ENCODE measurements at places on chromosomes 7 and 10.

DNA sequence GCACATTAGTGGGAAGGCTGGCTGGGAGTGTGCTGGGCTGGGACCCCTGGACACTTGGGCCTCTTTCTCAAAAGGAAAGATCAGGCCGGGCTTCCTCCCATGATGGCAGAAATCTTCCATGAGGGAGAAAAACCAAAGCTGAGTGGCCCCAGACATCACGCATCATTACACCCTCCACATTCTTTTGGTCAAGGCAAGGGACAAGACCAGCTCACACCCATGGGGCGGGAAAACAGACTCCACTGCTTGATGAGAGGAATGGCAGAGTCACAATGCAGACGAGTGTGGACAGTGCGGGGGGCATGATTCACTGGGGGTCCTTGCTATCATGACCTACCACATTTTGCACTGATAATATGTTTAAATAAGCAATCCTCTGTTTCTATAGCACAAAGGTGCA lies 73.3 kb downstream of the CREB3L2 start:
- DNase-seq, result no peak

GRCh38 chr7:87107949-87108776 lies 44.1 kb upstream of the DMTF1 start:
- DNase-seq, result no peak

DNA sequence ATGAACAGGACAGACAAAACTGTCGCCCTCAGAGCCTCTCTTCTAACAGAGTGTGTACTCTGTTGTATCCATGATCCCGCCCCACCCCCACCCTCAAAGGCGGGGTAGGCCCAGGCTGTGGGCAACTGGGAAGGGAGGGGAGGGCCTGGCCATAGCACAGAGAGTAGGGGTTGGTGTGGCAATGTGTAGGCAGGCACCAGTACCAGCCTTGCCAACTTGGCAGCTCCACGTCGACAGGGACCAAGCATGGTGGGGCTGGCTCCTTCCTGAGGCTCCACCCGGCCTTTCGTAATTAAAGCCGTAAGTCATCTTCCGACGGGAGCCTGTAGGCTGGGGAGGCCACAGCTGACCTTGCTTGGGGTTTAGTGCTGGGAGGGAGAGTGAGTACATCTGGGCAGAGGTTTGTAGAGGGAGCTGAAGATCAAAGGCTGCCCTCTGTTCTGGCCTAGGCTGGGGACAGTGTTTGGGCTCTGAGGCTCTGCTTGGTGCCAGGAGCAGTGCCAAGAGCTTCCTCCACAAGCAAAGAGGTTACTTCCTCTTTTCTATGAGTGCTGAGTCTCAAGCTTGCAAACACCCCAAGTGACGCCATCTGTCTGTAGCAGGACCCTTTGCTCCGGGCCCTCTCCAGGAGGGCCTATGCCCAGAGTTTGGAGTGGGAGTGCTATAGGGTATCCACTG lies 121.6 kb downstream of the C10orf105 start:
- no peak for DNase-seq

- no peak for DNase-seq
Observed at GRCh38 chr7:139568346-139568675, 44.8 kb downstream of the CLEC2L start.

DNA sequence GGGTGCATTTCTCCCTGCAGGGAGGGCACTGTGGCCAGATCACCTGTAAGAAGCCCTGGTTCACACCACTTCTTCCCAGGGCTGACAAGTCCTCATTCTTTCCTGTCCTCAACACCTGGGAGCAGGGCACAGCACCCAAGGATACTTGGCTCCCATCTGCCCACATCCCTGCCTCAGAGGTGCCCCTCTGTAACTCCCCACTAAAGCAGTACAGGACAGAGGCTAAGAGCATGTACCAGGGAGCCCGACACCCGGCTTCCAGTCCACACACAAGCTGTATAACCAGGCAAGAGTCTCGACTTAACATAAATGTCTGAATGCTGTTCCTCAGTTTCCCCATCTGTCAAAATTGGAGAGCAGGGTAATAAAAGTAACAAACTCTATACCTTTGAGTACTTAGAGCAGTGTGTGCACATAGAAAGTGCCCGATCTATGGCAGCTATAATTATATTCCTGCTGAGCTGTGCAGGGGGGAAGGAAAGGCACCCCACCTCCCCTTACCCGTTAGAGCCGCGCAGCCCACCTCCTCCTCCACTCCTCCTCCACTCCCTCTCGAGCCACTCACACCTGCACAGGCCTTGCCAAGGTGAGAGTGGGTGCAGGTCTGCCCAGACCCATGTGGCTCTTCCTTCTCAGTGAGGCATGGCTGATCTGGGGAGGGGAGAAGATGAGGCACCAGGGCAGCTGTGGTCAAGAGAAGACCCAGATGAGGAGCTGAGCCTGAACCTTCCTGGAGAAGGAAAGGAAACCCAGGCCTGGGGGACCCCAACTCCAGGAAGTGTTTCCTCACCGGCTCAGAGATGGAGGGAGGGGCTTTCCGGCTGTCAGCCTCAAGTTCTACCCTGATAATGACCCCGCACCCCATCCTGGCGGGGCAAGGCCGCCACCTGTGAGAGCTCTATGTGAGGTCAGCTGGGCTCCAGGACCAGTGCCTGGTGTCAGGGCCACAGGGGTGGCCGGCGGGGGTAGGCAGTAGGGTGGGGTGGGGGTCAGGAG lies 22.6 kb downstream of the PODXL start:
- DNase-seq, result no peak

DNA sequence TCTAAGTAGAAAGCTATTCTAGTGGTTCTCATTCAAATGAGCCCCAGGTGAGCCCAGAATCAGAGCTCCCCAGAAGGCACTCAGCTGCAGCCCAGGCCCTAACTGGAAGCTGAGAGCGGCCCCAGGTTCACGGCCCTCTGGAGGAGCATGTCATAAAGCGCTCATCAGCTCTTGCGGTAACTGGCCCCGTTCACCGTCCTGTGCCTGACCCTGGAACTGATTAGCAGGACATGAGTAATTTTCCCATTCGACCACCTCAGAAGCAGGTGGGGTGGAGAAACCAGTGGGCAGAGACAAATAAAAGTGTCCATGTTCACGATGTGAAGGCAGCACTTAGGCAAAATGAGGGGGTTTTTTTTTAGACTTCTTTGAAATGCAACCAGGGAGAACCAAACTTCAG lies 136.1 kb upstream of the LYZL2 start:
- DNase-seq, result no peak

DNA sequence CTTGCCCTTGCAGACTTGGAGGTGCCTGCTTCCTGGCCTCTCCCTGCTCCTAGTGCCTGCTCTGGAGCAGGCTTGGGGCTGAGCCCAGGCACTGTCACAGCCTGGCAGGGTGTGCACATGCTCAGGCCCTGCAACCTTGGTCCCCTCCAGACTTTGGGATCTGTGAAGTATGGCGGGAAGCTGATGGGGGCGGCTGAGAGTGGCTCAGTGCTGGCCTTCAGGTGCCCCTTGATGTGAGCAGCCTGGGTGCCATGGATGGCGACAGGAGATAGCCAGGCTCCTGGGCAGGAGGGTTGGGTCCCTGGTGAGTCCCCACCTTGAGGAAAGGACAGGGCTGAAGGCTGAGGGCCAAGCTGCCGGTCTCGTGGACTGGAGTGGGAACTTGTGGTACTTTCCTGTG lies 700.4 kb upstream of the KCND2 start:
- DNase-seq, result no peak

GRCh38 chr10:128178302-128178958 lies 52.2 kb upstream of the MKI67 start:
- DNase-seq, result no peak

GRCh38 chr7:6589829-6590644 lies at the start of gene INTS15:
INTS15 (plus strand) TSS chr7:6590021; CDS start chr7:6590284, 263 bp downstream.
- DNase-seq, result peak; percentile 53

DNA sequence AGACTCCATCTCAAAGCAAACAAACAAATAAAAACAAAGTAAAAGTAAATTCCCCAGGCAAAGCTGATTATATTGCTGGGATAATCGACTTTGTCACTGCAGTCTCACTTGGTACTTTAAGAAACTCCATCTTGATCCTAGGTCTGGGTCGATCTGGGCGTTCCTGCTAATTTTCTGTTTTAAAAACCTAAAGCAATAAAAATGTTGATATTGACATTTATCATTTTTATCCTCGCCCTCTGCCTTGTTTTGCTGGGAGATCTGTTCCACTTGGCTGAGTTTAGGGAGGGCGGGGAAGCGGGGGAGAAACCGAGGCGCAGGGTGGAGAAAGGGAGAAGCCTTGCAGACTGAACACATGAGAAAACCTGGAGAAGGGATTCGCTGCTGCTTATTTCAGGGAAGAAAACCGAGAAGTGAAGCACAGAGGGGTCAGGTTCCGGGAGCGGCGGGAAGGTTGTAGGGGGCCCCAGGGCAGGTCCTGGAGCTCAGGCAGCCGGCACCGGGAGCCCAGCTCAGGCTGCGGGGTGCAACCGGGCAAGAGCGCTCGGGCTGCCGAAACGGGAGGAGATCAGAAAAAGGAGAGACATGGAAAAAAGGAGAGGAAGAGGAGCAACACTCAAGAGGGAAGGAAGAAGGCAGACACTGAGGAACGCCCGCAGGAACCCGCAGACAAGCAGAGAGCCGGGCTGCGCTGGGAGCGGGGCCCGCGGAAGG lies 27.3 kb upstream of the KMT2C start:
- DNase-seq, result no peak

- DNase-seq, result no peak
Observed at GRCh38 chr10:71812913-71813590, 38.0 kb downstream of the PSAP start.

DNA sequence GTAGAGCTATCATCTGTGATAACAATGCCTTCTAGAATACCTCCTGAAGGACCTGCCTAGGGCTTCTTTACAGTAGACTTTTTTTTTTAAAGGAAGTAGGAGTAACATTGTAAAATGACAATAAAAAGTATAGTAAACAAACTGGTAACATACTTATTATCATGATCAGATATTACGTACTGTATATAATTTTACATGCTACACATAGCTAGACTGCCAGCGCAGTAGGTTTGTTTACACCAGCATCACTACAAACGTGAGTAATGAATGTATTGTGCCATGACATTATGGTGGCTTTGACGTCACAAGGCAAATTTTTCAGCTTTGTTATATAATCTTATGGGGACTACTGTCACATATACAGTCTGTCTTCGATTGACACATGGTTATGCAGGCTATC lies 15.4 kb upstream of the ZRANB1 start:
- no peak for DNase-seq

GRCh38 chr7:158646766-158647474 lies 57.7 kb downstream of the NCAPG2 start:
- DNase-seq, result no peak

DNA sequence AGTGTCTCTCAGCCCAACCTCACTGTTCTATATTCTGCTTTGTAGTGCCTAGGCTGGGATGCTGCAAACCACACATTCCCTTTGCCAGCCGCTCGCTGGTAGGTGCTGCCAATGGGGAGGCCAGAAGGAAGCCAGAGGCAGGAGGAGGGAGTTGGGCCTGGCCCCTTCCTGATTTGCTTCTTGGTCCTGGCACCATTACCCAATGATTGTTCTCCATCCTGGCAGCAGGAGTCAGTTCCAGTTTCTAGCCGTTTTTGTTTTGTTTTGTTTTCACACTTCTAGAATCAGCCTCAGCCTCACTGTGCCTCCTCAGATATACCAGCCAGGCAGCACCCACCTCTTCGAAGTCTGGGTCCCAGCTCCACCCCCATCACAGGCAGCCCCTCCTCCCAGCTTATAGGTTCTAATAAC lies 27.4 kb upstream of the LOXL4 start:
- DNase-seq, result no peak

DNA sequence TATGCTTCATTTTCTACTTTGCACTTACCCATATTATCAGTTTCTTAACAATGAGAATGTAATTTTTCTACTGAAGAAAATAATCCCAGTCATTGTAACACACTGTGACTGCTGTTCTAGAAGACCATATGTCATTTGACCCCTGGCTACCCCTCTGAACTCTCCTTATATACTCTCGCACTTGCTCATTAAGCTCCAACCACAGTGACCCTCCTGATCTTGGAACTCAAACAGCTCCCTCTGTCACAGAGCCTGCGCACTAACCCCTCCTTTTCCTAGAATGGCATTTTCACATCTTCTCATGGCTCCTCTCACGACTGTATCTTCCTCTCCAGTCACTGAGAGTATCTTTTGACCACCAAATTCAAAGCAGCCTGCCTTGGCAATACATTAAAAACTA lies 169.7 kb downstream of the CACNA2D1 start:
- DNase-seq, result no peak

- DNase-seq, result no peak
Observed at GRCh38 chr10:105187243-105187642, 546.2 kb downstream of the SORCS3 start.

DNA sequence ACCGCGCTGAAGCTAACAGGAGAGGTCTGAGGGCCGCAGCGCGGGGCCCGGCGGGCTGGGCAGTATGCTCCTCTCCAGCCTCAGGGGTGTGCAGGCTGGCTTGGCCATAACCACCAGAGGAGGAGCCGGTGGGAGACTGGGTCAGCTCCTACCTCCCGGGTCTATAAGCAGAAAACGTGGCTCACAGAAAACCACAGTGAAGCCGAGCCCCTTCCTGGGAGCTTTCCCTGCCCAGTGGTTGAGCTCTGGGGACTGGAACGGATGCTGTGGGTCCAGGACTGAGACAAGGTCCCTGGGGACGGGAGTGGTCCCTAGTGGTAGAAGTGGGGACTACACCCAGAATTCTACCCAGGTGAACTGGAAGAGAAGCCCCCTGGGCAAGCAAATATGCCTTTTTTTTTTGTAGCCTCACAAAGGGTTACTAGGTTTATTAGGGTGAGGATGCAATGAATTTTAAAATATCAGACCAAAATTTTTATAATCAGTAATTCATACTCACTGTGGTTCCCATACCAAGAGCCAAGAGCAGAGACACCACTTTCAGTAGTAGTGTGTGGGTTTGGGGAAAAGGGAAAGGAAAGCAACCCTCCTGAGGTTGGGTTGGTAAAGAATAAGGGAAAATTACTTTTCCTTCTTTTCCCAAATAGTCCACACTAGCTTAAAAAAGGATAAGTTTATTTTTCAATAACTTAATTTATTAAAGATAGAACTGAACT lies 67.9 kb upstream of the PRKCQ start:
- DNase-seq, result no peak

GRCh38 chr7:29797112-29797944 lies 9.0 kb upstream of the WIPF3 start:
- no peak for DNase-seq

- no peak for DNase-seq
Observed at GRCh38 chr7:55043691-55044370, 25.0 kb downstream of the EGFR start.

- no peak for DNase-seq
Observed at GRCh38 chr7:151677581-151678226, 158.0 kb upstream of the RHEB start.

All from NCI-H1930 (cell line).